Stimulated activated CD8-positive, alpha-beta memory T cell treated with anti-CD3 and anti-CD28 coated beads, Interleukin-4, amount 100 ng/mL, for 4 hours (primary cell): ENCODE measurements at places on chromosomes 2 and 18.

DNA sequence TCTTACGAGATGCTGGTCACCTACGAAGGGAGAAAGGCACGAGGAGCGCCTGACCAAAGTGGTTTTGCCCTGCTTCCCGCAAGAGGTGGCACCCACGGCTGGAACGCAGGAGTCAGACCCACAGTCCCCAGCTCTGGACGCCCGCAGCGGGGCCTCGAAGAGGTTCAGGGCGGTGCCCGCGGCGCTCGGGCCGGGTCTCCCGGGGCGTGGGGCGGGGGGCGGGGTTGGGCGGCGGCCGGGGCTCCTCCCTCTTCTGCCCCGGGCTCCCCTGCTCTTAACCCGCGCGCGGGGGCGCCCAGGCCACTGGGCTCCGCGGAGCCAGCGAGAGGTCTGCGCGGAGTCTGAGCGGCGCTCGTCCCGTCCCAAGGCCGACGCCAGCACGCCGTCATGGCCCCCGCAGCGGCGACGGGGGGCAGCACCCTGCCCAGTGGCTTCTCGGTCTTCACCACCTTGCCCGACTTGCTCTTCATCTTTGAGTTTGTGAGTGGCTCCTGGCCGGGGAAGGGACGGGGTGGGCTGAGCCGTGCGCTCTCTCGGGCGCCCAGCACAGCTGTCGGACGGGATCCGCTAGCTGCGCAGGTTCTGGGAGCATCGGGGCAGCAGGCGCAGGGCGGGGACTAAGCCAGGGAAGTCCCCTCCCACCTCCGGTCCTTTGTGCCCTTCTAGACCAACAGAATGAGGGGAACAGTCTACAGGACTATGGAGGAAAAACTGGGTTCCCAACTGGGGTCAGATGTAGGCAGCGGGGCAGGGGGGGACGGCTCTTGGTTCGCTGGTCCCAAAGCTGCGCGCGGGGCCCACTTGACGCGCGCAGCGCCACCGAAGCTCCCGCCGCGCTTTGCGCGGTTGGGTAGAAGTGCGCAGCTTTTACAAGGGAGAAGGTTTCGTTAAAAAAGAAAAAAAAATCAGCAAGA lies at the start of gene MAL:
MAL (plus strand) TSS at position 303 of the 914 bp plus-strand sequence; CDS start at position 388, 85 bp downstream.
- peak; percentile 17 for DNase-seq

GRCh38 chr2:98772536-98772935 lies 41.6 kb upstream of the MGAT4A start:
- no peak for DNase-seq

DNA sequence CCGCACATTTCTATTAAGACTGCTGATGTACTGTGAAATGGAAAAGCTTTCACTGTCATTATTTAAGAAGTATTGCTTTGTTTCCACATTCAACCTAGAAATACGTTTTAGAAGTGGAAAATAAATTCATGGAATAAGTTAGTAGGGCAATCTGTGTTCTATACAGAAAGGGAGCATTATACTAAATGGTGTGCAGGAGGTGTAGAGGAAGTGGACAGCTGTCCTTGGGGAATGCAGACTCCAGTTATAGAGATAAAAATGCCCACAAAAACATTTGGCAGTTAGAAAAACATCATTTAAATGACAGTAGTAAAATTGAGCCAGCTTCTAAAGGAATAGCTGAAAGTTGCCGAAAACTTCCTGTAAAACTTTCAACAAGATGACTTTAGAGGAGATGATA lies 46.8 kb downstream of the PIK3C3 start:
- DNase-seq = no peak

- no peak for DNase-seq
Observed at GRCh38 chr18:6004683-6005082, 109.4 kb upstream of the TMEM200C start.

DNA sequence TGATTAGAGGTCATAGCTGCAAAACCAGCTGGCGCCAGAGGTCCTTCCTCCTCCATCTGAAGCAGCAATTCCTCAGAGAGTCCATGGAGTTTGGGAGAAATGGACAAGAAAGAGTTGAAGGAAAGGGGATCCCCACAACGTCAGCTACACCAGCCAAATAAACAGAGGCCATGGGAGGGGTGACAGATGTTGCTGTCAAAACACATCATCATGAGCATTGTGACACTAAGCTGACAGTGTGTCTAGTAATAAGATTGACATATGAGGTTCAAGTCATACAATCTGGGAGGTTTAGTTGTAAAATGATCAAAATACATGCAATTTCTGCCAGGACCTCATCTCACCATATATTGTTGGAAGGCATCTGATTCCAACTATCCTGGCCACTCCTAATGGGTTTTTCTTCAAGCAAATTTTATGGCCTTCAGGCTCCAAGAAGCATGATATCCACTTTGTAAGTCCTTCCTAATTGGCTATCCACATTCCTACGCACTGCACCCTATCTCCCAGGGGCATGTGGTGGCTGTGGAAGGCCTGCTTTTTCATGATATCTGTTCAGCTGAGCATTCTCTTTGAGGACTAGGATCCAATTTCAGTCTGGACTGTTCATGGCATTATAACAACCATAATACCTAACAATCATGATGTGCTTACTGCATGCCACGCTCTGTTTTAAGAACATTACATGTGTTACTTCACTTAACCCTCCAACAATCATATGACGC lies 335.0 kb upstream of the ID2 start:
- no peak for DNase-seq
